ENCODE measurements at places on chromosomes 6 and 20.

- DNase-seq: no peak
Measured at GRCh38 chr6:113564371-113565171, 292.6 kb upstream of the MARCKS start.

DNA sequence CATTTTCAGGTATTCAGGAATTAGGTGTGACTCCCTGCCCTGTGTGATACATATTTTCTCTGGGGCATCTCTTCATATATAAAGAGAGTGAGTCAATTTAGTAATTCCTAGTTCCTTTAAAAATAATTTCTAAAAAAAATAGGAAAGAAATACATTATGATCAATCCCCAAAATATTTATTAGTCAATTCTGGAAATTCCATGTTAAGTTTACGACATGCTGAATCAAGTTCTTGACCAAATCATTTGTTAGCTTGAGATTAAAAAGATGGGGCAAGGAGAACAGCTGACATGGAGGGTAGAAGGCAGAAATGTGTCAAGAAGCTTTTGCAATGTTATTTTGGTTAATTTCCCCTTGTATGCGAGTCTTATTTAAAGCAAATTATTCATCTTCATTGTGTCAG, 22.7 kb upstream of the PRDM1 start:
- no peak for DNase-seq

DNA sequence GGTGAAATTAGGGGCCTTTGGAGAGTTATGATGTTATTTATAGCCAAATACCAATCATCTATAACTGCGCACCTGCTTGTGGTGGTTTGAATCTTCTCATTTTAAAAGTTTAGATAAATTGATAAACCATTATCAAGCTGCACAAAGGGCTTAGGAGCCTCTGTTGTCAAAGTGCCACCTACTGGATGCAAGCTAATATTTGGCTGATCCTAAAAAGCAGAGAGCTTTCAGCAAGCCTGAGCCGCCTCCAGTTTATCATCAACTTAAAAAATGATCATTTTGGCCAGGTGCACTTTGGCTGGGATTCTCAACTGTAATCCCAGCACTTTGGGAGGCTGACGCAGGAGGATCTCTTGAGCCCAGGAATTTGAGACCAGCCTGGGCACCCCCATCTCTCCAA, 58.5 kb upstream of the ATXN1 start:
- DNase-seq: no peak

DNA sequence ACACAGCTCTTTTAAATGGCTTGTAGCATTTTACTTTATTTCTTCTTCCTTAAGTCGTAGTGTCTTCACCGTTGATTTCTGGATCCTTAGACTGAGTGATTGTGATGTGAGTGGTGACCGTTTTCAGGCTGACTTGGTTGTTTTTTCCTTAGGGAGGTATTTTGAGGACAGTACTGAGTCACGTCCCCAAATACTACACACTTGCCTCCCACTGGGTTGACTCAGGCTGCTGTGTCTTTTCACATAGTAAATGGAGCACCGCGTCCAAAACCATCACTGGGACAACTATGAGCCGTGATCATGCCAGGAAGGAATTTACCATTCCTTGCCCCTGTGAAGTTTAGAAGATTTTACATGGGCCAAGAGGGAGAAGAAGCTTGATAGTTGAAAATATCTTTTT, 174.1 kb downstream of the FARS2 start:
- no peak for DNase-seq

DNA sequence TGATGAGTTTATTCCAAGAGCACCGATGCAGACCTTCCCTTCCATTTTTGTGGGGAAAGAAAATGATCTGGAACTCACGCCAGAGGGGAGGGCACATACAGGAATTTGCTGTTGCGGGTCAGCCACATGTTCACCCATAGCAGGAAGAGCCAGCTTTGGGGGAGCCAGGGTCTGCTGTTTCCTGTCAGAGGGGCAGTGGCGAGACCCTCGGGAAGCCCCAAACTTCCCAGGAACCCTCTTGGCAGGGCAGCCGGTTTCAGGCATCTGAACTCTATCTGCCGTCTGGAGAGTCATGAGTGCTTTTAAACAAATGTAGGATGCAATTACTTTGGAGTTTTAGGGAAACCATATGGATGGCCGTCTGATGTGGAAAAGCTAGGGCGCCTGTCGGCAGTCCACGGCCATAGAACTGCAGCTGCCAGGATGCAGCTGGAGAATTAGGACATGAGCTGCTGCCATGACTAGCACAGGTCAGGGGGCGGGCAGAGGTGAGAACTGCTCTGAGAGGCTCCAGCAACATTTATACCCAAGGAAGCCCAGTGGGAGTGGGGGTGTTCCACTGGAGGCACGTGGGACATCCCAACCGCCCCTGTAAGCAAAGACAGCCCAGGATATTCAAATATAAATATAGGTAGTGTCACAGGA, 14.8 kb upstream of the SERPINB9 start:
- DNase-seq: no peak

DNA sequence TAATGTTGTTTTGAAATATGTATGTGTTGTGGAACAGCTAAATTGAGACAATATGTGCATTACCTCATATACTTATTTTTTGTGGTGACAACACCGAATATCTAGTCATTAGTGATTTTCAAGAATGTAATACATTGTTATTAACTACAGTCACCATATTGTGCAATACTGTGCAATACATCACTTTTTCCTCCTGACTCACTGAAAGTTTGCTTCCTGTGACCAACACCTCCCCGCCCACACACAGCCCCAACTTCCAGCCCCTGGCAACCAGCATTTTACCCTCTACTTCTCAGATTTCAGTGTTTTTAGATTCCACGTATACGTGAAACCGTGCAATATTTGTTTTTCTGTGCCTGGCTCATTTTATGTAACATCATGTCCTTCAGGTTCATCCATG, 627.9 kb downstream of the PRKN start:
- DNase-seq: peak; percentile 41

DNA sequence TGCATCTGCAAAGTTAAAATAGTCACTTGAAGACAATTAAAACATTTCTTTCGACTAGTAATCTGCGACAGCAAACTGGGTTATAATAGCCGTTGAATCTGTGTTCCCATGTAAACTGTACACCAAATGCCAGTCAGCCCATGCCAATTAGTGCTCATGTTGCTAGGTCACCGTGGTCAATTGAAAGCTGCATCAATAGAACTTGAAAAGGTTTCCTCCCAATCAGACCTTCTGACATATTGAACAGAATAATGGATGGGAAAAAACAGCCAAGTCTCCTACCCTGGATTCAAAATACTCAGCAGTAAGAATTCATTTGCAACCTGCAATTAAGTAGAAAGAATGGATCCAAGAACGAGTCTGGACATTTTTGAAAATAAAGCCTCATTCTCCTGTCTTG, 11.2 kb downstream of the NKX2-4 start:
- no peak for DNase-seq

- DNase-seq: no peak
Measured at GRCh38 chr6:12096342-12096741, 84.2 kb downstream of the HIVEP1 start.

DNA sequence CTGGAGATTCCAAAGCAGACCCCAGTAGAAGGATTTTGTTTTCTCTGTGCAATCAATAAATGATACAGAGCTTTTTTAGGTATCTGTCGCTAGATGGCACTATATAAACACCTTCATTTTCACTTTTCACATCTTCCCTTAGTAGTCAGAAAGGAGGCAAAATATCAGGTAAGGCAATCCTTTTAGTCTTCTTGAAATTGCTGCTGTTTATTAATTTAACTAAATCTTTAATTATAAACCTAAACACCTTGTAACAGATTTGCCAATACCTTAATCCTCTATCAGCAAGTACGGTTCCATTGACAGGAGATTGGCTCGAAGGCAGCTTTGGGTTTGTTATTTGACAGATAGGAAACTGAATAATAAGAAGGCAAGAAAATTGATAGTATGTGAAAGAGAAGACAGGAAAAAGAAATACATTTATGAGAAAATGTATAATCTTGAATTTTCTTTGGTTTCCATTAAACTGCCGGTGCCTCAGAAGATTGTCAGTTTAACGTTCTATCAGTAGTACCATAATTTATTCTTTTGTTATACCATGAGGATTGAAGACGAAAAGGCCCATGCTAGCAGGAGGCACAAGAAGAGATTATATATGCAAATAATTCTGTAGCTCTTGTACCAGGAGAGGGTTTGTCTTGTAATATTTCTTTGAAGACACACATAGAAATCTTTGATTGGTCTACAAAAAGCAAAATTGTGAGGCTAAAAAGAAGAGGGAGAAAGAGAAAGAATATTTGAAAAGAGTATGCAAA, 23.5 kb upstream of the IBTK start:
- DNase-seq: peak; percentile 32

GRCh38 chr6:162177746-162178145, 549.8 kb downstream of the PRKN start:
- no peak for DNase-seq

DNA sequence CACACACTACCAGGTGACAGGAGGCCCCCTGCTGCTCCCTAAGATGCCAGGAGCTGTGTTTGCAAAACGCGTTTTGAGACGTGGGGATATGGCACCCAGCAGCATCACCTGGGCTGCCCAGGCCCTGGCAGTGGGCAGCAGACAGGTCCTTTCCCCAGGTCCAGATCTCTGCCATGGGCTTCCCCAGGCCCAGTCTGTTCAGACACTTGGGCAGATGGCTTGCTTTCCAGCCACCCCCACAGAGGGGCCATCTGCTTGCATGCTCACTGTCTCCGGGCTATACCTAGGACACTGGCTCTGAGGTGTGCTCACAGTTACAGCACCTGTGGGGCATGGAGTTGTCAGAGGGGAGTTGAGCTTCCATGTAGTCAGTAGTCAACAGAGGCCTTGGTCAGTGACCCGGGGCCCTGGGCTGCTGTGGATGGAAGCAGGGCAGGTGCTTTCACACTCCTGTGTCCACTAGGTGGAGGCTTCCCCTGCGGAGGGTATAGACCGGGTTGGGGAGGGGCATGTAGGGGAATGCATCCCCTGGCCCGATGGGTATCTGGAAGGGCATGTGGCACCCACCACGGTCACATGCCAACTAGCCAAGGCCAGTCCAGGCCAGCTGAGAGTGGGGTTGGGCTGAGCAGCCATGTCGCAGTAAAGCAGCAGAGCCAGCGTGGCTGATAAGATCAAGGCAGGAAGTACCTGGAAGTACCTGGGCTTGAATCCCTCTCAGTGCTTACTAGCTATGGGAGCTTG, 185.4 kb upstream of the SLC24A3 start:
- no peak for DNase-seq

GRCh38 chr6:6975459-6976111, 132.2 kb upstream of the RREB1 start:
- DNase-seq: no peak

DNA sequence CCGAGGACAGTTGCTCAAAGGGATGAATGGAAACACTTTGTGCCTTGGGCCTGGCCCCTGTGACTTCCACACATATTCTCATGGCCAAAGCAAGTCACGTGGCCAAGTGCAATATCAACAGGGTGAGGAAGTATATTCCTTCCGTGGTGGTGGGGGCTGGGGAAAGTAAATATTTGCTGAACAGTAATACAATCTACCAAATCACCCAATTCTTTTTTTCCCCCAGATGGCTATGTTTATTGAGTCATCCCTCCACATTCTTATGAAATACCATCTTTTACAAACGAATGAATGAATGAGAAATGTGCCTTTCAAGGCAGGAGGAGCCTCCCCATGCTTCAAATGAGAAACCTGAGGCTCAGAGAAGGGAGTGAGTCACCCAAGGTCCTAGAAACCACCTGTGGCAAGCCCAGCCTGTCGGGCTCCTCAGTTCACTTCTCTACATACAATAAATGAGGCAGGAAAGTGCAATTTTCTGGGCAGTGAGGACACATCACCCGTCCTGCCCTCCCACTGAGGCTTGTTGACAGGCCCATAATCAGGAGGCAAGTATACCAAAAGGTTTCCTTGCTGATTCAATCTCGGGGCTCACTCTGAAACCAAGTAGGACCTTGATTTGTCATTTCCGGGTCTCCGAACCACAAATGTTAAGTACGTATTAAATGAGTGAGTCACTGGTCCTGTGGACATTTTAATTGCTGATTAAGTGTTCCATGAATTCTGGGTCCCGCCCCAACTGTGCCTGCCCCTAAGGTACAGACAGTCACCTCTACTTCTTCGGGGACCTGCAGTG, 25.3 kb upstream of the TOP1 start:
- DNase-seq: peak; percentile 88

- no peak for DNase-seq
Measured at GRCh38 chr20:38447931-38448675, 13.0 kb upstream of the SNHG17 start.

- no peak for DNase-seq
Measured at GRCh38 chr6:144662812-144663365, 377.8 kb downstream of the UTRN start.

GRCh38 chr20:51747182-51747911, 20.8 kb downstream of the ATP9A start:
- DNase-seq: no peak

- DNase-seq: no peak
Measured at GRCh38 chr6:153170511-153170910, 39.4 kb upstream of the RGS17 start.

- no peak for DNase-seq
Measured at GRCh38 chr20:35467339-35468224, 12.2 kb downstream of the CEP250 start.
